ENCODE measurements at places on chromosomes 4 and X.

GRCh38 chrX:48165241-48165640, 31.4 kb downstream of the SSX5 start:
- DNase-seq = no peak

- no peak for DNase-seq
Measured at GRCh38 chr4:44326741-44327140, 121.9 kb downstream of the KCTD8 start.

DNA sequence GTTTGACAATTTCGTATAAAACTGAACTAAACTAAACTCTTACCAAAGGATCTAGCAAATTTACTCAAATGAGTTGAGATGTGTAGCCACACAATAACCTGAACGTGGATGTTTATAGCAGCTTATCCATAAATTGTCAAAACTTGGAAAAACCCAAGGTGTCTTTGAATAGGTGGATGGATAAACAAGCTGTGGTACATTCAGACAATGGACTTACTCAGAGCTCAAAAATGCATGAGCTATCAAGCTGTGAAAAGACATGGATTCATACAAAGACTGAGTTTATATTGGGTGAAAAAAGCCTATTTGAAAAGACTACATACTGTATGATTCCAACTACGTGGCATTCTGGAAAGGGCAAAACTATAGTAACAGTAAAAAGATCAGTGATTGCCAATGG, 69.5 kb downstream of the LARP1B start:
- DNase-seq = no peak

DNA sequence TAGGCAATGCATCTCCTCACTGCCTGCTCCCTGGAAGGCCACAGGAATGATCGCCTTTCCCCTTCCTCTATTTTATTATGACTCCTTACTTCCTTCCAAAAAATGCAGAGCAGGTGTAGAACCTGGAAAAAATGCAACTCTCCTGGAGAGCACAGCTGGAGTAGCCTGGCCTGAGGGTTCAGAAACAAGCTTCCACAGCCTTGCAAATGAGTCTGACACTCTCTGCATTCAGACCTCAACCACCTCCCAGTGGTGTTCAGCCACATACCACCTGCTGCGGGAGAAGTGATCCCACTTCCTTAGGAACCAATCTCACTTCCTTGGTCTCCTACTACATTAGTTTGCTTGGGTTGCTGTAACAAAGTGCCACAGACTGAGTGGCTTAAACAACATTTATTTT, 368.1 kb upstream of the NOCT start:
- DNase-seq = no peak

- DNase-seq = no peak
Measured at GRCh38 chrX:133838761-133839676, 146.4 kb downstream of the GPC3 start.

DNA sequence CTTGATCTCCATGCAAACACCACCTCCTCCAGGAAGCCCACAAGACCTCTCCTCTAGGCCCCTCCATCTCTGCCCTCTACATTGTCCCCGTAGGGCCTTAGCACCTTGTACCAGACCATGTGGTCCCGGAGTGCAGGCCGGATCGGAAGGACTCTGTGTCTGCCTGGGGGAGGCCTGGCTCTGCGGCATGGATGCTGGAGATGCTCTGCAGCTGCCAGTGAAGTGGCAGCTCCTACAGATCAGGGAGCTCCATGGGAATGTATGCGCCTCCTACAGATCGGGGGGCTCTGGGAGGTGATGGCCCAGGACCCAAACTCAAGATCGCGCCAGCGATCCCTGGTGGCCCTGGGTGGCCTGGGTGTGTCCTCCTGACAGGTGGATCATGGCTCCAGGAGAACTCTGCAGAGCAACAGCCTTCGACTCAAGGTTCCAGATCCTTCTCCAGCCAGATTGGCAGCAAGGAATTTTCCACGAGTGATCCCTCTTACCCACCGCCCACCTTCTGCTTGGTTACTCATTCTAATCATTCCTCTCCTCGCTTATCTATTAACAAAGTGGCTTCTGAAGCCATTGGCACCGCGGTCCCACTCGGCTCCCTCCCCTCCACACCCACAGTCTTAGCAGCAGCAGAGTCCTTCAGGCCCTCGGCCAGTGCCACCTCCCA, 67.3 kb downstream of the ADRA2C start:
- DNase-seq = no peak

DNA sequence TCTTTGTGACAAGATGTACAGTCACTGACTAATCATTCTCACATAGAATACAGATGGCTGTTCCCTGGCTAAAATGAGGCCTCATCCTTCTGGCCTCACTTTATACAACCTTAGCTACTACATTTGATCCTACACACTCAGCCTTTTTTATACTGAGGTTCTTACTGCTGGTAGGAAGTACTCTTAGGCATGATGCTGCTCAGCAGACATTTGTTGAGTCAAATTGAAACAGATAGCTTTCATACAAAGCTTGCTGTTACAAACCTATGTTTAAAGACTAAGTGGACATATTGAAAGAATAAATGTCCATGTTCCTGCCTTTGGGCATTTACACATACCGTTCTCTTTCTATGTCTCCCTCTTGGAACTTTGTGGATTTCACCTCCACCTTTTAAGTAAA, 154.9 kb downstream of the NPFFR2 start:
- no peak for DNase-seq

DNA sequence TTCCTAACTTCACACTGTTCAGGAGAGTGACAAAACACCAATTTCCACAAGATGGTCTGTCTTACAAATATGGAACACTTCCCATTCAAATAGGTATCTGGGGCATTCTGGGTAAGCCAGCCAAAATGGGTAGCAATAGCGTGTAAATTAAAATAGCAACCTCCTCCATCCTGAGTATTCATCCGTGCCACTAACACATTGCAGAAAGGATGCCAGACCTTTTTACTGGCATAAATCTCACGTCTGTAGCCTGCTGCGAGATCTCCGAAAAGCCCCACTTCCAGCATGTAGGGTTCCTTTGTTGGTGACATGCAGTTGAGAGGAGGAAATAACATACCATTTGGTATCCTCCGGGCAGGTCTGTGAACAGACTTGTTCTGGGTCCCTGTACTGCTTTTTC, 52.7 kb upstream of the RAI2 start:
- DNase-seq = no peak

DNA sequence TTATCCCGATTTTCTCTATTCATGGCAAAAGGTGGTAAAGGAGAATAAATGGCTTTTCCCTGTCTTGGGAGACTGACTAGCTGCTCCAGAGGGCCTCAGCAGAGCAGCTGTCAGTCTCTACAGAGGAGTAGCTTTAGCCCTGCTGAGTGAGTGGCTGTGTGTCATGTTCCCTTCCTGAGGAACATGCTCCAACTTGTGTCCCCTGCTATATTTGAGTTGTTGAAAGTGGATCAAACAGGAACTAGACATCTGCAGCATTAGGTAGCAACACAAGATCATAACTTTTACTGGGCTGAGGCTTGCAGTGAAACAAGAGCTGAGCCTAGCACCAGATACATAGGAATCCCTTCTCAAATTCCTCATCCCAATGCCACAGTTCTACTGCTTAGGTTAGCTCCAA, 26.7 kb upstream of the PLAC1 start:
- DNase-seq = no peak

- DNase-seq = no peak
Measured at GRCh38 chr4:100738196-100739165, 220.7 kb upstream of the EMCN start.

- no peak for DNase-seq
Measured at GRCh38 chrX:150955590-150955989, 27.5 kb upstream of the HMGB3 start.

DNA sequence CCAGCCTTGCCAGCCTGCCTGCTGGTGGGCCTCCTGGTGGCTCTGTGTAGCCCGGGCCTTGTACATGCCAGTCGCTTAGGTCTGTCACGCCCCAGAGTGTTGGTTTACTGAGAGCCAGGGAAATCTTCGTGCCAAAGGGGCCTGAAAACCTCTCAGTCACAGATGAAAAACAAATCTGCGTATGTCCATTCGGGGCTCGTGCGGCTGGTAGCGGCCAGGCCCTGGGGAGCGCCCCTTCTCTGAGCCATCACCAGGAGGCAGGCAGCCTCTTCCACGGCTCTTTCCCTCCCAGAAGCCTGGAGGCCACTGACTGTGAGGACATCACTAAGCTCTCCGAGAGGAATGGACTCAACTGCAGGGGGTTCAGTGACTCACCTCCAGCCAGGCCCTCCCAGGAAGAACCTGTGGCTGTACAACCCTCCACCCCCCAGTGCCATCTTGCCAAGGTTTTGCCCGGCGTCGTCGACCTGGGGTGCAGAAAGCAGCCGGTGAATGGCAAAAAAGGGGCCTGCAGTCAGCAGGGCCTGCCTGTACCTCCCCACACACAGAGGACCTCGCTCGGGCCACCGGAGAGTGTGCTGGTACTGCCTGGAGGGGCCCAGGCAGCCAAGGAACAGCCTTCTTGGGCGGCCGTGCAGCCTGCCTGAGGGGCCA, 162.2 kb downstream of the BCOR start:
- DNase-seq = no peak

- DNase-seq = no peak
Measured at GRCh38 chrX:40054793-40055192, 43.0 kb downstream of the BCOR start.

DNA sequence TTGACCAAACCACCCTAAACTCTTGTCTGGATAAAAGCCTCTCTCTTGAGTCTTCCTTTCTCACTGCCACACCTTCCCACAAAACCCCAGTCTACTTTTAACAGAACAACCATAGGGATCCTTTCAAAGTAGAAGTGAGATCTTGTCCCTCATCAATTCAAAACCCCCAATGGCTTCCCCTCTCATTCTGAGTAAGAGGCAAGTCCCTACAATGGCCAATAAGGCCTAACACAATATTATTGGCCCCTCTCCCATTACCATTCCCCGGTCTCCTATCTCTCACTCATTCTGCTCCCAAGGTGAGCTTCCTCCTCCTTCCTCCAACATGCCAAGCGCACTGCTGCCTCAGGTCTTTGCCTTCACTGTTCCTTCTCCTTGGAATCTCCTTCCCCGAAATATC, 57.1 kb downstream of the REELD1 start:
- no peak for DNase-seq

DNA sequence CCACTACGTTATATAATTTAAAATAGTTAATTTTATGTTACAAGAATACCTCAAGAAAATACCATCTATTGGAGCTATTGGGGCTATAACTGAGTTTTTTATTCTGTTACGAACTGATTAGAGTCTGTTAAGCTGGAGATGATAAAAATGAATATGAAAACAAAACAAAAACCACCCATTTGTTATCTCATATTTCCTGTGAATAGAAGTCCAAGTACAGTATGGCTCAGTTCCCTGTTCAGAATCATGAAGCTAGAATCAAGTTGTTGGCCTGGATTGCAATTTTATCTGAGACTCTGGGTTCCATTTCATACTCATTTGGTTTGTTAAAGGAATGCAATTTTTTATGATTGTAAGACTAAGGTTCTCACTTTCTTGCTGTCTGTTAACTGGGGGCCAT, 319.1 kb upstream of the PCDH18 start:
- DNase-seq = no peak

DNA sequence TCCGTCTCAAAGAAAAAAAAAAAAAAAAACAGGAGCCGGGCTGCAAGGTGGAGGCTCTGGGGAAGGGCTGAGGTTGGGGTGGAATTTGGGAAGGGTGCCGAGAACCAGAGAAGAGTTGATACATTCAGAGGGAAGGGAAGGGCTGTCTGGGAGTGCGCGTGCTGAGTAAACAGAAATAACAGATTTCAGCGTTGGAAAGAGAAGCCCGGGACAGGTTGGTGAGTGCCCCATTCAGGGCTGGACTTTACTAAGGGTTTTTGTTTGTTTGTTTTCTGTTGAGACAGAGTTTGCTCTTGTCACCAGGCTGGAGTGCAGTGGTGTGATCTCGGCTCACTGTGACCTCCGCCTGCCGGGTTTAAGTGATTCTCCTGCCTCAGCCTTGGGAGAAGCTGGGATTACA, 1.7 kb upstream of the IL3RA start:
- DNase-seq = no peak

DNA sequence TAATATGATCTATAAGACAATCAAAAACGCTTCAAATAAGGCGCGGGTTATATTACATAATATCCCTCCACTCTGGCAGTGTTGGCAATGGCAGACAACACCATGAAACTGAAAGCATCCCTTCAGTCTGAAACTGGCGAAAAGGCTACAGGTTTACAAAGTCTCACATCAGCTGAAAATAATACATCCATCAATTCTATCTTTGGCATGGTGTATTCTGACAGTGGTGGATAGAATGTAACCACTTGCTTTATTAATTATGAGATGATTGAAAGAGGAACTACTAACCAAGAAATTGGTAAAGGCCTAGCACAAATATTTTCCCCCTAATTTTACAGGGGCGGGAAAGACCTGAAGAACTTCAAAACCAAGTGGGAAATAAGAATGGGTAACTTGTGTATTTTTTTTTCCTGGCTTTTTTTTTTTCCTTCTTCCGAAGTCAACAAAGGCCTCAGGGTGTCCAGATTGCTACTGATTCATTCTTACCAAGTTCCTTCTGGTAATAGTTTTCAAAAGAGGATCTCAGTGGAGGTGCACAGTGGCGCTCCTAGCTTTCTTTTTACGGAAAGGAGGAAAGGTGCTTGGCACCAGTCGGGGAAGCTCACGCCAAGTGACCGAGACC, 728 bp downstream of the UBA6 start:
- no peak for DNase-seq

DNA sequence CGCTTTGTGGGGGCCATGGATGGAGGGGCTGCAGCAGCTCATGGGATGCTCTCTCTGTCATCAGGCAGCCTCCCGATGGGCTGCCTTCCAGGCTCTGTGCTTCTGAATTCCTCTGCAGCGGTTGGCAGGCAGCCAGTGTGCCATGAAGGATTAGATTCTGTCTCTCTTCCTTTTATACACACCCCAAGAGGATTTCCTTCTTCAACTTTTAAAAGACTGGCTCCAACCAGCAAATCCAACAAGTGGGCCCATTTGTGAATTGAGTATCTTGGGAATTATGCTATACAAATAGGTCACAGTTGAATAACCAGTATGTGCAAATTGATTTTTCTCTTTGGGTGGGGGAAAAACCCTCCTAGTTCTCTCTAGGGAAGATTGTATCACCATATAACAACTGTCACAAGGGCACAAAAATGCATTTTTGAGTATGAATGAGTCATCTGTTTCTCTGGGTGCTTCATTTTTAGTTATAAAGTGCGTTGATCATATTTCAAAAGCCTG, 96.8 kb upstream of the FAT1 start:
- no peak for DNase-seq

DNA sequence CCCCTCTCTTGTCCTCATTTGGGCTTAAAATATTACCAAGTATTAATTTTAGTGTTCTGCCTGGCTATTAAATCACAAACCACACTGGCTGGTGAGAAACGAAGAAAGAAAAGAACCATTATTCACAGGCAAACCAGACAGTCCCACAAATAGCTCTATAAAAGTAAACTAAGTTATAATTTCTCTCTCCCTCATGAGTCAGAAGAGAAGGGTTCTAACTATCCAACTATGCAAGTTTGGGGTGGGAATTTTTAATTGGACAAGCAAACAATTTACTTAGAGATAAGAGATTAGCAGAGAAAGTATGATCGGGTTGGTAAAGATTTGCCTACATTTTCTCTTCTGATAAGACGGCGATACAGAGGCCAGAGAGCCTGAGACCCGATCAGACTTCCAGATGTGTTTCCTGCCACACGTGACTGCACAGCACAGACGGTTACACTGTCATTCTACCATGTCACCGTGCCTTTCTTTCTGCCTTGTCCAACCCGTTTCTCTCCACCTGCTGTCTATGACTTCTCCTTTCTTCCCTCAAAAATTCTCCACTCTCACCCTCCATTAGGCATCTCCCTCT, 52.3 kb downstream of the MEPE start:
- no peak for DNase-seq

Data from stimulated activated CD4-positive, alpha-beta T cell treated with anti-CD3 and anti-CD28 coated beads, Interleukin-4, amount 100 ng/mL, for 4 hours (primary cell).